ENCODE measurements at places on chromosomes 4 and X.

DNA sequence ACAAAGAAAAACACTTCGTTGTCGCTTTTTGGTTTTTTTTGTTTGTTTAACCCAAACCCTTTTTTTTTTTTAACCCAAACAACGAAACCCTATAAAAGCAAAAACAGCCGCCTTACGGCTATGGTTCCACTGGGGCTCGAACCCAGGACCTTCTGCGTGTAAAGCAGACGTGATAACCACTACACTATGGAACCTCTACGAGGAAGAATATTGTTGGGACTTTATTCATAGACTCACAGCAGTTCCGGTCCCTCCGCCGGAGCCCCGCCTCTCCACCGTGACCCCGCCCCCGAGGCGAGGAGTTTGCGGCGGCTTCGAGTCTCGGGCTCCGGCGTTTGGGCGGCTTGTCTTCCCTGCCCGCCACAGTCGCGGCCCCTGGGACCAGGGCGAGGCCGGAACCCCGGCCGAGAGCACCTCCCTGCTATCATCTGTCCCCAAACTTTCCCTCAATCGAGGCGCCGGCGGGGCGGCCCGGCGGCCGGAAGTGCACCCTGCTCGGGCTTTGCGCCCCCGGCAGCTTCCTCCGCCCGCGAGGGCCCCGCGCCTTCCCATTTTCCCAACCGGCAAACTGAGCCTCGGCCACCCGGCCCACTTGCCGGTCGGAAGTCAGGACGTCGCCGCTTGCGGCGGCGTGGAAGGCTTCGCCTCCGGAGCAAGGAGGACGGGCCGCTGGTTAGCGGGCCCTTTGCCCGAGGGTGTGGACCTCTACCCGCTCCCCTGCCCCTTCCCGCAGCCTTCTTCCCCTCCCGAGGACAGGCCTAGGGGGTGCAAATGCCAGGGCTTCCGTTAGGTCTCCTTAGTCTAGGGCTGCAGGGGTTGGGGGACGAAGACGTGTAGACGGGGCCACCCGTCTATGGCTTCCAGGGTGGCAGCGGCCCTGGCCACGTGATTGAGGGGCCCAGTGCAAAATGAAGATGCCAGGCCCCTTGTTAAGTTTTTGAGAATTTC lies 3.2 kb upstream of the RS1 start:
- peak; percentile 69 for DNase-seq

DNA sequence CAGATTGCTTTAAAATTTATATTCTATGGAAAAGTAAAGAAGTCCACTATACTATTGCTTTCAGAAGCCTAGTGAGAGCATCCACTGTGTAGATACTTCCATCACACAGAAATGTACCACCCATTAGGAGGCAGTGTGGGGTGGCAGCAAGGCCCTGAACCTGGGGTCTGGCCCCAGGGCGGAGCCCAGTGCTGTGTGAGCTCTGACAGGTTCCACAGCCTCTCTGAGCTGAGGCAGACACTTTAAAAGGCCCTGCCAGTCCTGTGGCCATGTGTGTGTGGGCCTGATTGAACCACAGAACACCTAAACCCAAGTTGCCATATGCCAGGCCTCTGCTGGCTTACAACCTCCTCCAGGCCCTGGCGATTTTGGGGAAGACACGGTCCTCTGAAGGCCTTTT lies 49.2 kb downstream of the PHKA2 start:
- DNase-seq, result no peak

DNA sequence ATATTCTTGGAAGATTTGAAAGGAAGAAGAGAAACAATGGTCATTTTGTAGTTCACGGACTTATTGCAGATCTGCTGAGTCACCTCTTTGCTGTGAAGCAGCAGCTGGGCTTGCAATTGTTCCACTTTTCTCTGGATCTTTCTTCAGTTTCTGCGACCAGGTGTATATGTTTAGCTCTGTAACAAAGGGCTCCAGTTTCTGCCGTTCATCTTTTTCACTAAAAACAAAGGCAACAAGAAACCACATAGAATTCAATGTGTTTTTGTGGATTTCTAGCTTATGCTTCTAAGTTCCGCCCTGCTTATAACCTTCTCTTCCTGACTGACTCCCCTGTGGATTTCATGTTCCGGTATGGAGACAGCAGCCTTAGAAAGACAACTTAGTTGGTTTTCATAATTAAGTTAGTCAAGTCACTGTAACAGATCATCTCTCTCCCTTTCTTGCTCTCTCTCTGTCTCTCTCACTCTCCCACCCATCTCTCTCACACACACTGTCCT lies 121.6 kb upstream of the EPHA5 start:
- DNase-seq, result no peak

- DNase-seq, result no peak
These were observed 554 bp downstream of the KLHL15 start for GRCh38 chrX:24026432-24026831.

DNA sequence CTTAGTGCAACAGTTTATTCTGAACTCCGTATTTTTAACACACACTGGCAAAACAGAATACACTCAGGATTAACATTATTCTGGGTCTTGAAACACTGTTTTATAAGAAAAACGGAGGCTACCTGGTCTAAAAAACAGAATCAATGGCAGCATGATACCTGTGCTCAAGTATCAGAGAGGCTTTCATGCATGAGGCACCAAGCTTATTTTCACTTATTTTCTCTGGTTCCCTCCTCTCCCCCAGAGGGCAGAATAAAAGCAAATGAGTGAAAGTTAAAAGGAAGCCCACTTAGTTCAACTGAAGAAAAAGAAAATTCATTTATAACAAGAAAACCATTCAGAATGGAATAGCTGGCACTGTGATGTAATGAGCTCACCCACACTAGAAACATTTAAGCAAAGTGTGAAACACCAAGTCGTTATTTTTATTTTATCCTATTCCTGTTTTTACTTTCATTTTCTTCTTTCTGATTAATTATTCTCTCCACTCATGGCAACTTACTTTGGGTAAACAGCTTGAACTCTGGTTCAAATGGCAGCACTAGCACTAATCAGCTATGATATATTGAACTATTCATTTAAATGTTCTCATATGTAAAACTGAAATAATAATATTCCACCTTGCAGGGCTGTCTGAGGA lies 211.8 kb downstream of the PPP3CA start:
- no peak for DNase-seq

GRCh38 chr4:34733185-34733941 lies 1511.0 kb downstream of the ARAP2 start:
- no peak for DNase-seq

GRCh38 chr4:10731162-10731561 lies 46.6 kb upstream of the CLNK start:
- DNase-seq, result no peak

DNA sequence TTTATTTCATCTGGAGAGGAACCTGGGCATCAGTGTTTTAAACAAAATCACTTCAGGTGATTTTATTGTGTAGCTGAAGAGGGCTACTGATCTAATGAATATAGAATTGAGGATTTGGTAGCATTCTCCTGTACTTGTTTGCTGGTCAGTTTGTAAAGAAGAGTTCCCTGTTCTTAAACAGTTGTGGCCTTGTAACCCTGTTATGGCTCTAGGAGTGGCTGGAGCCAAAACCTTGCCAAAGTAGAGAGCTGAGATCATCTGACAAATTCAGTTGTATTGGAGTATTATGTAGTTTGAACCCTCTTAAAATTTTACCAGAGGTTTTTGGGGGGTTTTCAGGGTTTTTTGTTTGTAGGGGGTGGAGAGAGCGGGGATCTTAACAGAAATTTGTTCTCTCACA lies 36.5 kb downstream of the USP9X start:
- no peak for DNase-seq

DNA sequence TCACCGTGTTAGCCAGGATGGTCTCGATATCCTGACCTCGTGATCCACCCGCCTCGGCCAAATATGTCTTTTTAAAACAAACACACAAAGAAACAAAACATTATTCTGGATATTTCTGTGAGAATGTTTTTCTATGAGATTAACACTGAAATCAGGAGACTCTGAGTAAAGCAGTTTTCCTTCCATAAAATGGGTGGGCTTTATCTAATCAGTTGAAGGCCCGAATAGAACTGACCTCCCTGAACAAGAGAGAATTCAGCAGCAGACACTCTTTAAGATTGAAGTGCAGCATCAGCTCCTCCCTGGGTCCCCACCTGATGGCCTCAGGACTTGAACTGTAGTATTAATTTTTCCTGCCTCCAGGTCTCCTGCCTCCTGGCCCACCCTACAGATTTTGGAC lies 22.4 kb upstream of the SOD3 start:
- DNase-seq, result no peak

GRCh38 chr4:89064848-89065247 lies 7.9 kb upstream of the FAM13A start:
- DNase-seq, result no peak

DNA sequence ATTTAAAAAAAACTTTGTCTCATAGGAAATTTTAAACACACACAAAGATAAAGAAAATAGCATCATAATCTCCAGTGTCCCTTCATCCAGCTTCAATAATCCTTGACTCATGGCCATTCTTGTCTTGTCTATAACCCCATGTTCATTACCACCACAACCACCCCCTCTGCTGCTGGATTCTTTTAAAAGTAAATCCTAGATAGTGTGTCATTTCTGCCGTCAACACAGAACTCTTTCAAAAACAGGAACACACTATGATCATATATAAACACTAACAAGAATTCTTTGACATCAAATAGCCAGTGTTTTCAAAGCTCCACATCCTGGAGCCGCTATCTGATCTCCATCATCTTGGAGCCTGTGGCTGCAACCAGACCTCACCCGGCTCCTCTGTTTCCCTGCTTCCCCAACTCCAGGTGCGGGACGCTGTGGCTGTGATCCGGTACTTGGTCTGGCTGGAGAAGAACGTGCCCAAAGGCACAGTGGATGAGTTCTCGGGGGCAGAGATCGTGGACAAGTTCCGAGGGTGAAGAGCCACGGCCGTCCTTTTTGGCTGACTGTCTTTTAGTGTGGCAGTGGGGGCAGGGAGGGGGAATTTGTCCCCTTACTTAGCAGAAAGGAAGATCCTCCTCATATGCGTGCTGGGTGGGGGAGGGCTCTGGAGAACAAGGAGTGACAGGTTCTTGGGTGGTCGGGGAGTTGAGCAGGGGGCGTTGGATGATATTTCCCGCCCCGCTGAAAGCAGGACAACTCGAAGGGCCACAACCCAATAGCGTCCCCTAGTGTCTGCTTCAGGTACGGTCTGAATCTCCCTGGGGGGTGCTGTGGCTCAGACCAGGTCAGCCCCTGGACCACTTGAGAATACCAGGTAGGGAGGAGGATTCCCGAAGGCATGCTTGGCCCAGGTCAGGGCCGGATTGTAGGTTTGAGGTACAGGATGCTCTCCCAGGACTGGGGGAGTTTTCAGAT lies 15.6 kb downstream of the XPNPEP2 start:
- no peak for DNase-seq

GRCh38 chr4:33831442-33832066 lies 2412.8 kb downstream of the ARAP2 start:
- no peak for DNase-seq

Data from stimulated activated CD4-positive, alpha-beta T cell treated with anti-CD3 and anti-CD28 coated beads, Interleukin-1b, Interleukin-23, amount 100 ng/mL, for 48 hours (primary cell).